ENCODE measurements at places on chromosomes 2 and 18.

GRCh38 chr2:199446996-199447576 lies 10.7 kb downstream of the SATB2 start:
- no peak for DNase-seq

- DNase-seq: no peak
These were observed 288.7 kb downstream of the LPIN1 start for GRCh38 chr2:12035029-12035720.

DNA sequence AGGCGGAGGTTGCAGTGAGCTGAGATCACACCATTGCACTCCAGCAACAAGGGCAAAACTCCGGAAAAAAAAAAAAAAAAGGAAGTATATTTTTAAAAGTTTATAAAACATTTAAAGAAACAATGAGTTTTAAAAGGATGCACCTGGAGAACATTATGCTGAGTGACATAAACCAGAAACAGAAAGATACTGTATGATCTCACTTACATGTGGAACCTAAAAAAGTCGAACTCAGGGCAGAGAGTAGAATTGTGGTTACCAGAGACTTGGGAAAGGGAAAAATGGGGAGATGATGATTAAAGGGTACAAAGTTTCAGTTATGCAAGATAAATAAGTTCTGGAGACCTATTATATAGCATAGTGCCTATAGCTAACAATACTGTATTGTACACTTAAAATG lies 52.8 kb upstream of the RTN4 start:
- no peak for DNase-seq

GRCh38 chr2:117170897-117171296 lies 643.6 kb upstream of the DDX18 start:
- no peak for DNase-seq

DNA sequence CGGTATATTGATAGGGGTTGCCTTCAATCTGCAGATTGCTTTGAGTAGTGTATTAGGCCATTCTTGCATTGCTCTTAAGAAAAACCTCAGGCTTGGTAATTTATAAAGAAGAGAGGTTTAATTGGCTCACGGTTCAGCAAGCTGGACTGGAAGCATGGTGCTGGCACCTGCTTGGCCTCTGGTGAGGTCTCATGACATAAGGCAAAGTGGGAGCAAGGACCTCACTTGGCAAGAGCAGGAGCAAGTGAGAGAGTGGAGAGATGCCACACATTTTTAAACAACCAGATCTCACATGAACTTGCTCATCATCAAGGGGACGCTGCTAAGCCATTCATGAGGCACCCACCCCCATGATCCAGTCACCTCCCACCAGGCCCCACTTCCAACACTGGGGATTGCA lies 4.9 kb downstream of the MAP3K2 start:
- DNase-seq: no peak

- DNase-seq: no peak
These were observed 65.4 kb downstream of the FAM168B start for GRCh38 chr2:131027566-131028528.

DNA sequence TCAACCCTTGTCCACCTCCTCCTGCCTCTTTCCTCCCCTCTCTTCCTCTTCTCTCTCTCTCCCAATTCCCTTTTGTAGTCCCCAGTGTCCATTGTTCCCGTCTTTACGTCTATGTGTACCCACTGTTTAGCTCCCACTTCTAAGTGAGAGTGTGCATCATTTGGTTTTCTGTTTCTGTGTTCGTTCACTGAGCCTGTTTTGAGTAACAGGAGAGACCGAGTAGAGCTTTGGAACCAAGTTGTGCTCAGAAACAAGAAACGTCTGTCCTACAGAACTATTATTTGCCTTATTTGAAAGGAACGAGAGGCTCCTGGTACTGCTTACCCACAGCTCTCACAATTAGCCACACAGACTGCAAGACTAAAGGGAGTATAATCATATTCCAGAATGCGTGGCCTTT lies 50.1 kb upstream of the MAPRE2 start:
- no peak for DNase-seq

- DNase-seq: no peak
These were observed 91.4 kb downstream of the ZNF385B start for GRCh38 chr2:179770029-179770428.

GRCh38 chr2:241850544-241851324 lies 8.0 kb downstream of the PDCD1 start:
- DNase-seq: no peak

- DNase-seq: no peak
These were observed 71.0 kb downstream of the EVA1A start for GRCh38 chr2:75489721-75490120.

DNA sequence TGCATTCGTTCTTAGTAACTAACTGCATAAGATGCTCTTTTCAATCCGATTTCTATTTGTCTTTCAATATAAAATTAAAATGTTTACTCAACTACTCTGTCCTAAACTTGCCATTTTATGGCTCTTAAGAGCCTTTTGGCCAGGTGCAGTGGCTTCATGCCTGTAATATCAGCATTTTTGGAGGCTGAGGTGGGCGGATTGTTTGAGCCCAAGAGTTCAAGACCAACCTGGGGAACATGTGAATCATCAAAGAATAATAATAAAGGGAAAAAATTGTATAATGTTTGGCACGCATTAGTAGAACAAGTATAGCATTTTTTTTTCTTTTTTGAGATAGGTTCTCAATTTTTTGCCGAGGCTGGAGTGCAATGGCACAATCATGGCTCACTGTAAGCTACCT lies 92.5 kb downstream of the C2orf74 start:
- no peak for DNase-seq

All from NCI-H2029 treated with DMSO at 0.1 percent for 48 hours (cell line).